ENCODE measurements at places on chromosomes 16 and 17.

- no peak for DNase-seq
Measured at GRCh38 chr17:69704935-69705334, 290.4 kb downstream of the MAP2K6 start.

DNA sequence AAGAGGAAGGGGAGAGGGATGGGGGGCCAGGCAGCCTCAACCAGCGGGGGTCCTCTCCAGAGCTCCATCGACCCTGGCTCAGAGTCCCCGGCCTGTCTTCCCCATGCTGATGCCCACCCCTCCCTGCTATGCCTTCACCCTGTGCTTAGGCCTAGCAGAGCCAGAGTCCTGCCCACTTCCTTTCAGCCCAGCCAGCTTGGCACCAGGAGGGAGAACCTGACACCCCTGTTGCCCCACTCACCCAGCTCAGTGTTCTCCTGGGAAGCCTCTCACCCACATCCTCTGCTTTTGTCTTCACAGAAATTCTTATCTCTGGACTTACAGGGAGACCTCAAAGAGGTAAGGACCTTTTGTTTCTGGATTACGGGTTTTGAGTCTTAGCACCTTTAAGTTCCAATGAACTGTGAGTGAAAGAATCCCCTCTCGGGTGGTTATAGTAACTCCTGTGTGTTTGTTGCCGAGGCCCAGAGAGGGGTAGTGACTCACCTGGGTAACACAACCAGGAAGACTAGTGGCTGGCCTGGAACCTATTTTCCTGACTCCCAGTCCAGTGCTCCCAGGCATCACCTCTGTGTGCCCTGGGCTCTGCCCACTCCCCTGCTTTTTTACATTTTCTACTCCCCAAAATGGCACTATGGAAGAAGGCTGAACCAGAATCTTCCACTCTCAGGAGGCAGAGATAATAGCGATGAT lies 53.3 kb downstream of the CES1 start:
- no peak for DNase-seq

- no peak for DNase-seq
Measured at GRCh38 chr17:10499950-10500349, 18.4 kb downstream of the MYH1 start.

GRCh38 chr17:44216694-44217093 lies 2.8 kb downstream of the UBTF start:
- no peak for DNase-seq

DNA sequence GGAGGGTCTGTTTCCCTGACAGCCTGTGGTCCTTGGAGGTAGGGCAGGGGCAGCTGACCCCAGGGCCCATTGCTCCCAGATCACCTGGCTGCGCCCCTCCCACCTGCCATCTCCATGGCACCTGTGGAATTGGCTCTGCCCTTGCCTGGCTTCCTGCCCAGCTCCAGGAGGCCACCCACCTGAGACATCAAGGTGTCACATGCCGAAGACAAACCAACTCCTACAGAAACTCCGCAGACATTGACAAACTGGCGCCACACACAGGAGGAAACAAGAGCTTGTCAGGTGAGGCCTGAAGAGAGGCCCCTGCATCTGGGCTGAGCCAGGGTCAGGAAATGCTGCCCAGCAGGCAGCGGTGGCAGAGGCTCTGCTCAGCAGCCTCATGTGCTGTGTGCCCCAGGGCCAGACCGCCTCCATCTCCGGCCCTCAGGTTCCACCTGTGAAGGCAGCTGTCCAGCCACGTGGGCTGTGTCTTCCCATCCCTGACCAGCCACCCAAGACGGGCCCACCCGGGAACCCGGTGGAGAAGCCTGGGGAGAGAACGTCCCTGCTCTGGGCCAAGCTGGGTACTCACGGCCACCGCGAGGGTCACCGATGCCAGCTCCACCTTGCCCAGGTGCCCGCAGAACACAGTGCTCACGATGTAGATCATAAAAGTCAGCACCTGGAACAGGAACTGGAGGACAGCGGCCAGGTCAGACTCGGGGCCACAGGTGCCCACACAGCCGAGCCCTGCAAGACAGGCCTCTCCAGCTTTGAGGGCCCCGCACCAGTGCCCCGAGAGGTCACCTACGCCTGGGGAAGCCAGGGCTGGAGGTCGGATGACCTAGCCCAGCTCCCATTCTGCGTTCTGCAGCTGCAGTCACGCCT lies 1.6 kb downstream of the SLC47A2 start:
- DNase-seq: no peak

DNA sequence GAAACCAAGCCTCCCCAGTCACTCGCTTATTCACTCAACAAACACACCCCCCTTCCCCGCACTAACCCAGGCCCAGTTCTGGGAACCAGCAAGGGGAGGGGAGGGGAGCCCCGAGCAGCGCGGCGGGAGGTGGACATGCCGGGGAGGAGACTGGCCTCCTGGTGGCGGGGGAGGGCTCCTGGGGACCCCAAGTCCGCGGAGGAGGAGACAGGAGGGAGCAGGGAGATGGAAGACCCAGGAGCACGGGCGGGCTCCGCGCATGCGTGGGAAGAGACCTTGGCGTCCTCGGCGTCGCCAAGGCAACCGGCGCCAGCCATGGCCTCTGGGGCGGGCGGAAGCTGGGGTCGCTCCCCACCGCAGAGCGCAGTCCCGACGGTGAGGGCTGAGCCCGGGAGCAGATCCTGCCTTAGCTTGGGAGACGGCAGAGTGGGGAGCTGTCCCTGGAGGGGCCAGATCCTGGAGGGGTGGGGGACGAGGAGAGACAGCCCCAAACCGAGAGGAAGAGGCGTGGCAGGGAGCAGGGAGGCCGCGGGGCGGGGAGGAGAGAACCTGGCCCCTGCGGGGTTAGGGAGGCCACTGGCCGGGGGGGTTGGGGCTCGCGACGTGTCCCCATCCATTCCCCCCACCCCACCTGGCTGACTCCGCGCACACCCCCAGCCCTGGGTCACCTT lies at the start of gene PRR29:
TSS of gene PRR29 (plus strand) at position 302 of the 671 bp plus-strand sequence. CDS start at position 316, 14 bp downstream.
- peak; percentile 28 for DNase-seq

GRCh38 chr17:27535178-27535928 lies 79.1 kb downstream of the KSR1 start:
- no peak for DNase-seq

- DNase-seq: no peak
Measured at GRCh38 chr16:10972108-10972818, 27.9 kb downstream of the CLEC16A start.
